ENCODE measurements at places on chromosomes 4 and X.

DNA sequence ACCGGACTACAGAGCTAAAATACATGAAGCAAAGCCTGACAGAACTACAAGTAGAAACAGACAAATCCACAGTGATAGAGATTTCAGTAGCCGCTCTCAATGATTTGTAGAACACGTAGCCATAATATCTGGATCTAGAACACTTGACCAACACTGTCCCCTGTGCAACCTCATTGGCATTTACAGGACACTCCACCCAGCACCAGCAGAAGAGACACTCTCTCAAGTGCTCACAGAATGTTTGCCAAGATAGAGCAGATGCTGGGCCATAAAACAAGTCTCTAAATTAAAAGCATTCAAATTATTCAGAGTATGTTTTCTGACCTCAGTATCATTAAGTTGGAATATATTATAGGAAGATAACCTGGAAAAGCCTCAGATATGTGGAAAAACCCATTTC lies 21.7 kb downstream of the HTT start:
- no peak for DNase-seq
- no peak overlapping the region for H3K4me3 ChIP-seq
- no peak overlapping the region for H3K27ac ChIP-seq
- H3K36me3 ChIP-seq: no peaks in the 10 kb centered on the region
- no peaks in the 10 kb centered on the region for H3K4me1 ChIP-seq

DNA sequence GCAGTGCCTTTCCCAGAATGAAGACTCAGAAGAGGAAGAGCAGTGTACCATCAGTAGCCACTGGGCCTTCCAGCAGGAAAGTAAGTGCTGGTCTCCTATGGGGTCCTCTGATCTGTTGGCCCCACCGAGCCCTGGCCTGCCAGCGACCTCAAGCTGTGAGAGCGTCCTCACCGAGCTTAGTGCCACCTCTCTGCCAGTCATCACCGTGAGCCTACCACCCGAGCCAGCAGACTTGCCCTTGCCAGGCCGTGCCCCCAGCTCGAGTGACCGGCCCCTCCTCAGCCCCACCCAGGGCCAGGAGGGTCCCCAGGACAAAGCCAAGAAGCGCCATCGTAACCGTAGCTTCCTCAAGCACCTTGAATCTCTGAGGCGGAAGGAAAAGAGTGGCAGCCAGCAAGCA lies 69.7 kb downstream of the STARD8 start:
- H3K4me1 ChIP-seq: no peaks in the 10 kb centered on the region
- H3K36me3 ChIP-seq: no peaks in the 10 kb centered on the region
- DNase-seq: no peak
- no peaks in the 10 kb centered on the region for H3K27me3 ChIP-seq

DNA sequence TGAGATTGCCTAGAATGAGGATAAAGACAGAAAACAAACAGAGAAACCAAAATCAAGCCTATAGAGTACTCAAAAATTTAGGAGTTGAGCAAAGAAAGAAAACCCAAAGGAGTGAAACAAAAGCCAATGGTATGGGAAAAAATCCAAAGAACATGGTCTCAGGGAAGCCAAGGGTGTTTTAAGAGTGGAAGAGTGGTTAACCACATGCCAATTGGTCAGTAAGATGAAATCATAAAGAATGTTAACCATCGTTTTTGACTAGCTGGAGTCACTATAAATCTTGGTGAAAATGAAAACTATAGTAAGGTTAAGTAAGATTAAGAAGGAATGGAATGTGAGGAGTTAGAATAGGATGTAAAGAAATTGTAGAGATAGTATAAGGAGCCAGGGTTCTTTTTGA lies 64.7 kb upstream of the RPL34 start:
- no peak overlapping the region for H3K4me3 ChIP-seq
- H3K27me3 ChIP-seq: no peaks in the 10 kb centered on the region
- H3K4me1 ChIP-seq: no peaks in the 10 kb centered on the region
- H3K27ac ChIP-seq: no peak overlapping the region
- DNase-seq: no peak
- no peaks in the 10 kb centered on the region for H3K36me3 ChIP-seq

GRCh38 chr4:25927361-25928195 lies 13.6 kb downstream of the SMIM20 start:
- H3K27me3 ChIP-seq: no peaks in the 10 kb centered on the region
- peaks cover 16% of the 10 kb centered on the region for H3K4me1 ChIP-seq
- no peak for DNase-seq
- no peaks in the 10 kb centered on the region for H3K36me3 ChIP-seq

DNA sequence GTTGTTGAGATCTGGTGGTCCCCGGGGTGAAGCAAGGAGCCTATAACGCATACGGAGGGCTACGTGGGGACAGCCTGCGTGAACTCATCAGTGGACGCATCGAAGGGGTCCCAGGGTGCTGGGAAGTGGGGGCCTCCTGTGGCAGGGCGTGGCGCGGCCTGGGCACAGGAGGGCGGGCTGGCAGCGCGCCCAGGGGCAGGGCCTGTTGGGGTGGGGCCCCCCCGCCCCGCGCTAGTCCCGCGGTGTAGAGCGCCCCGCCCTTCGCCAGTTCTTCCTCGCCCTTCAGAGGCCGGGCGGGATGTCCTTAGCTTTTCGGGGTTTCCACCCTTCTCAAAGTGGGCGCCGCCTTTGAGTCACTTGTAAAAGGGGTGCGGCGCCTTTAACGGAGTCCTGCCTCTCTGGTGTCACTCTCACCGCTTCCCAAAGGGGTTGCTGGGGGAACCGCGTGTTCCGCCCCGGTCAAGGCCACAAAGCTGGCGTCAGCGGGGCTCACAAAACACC lies 632 bp downstream of the PLP2 start:
- H3K27me3 ChIP-seq: no peaks in the 10 kb centered on the region
- peak overlapping the region; percentile 87 for H3K4me3 ChIP-seq
- H3K36me3 ChIP-seq: peaks cover 9% of the 10 kb centered on the region
- H3K4me1 ChIP-seq: peaks cover 5% of the 10 kb centered on the region
- DNase-seq: no peak

GRCh38 chr4:2940267-2941137 lies 22.7 kb downstream of the NOP14 start:
- peak; percentile 0 for DNase-seq
- H3K27me3 ChIP-seq: no peaks in the 10 kb centered on the region
- peaks cover 3% of the 10 kb centered on the region for H3K4me1 ChIP-seq

DNA sequence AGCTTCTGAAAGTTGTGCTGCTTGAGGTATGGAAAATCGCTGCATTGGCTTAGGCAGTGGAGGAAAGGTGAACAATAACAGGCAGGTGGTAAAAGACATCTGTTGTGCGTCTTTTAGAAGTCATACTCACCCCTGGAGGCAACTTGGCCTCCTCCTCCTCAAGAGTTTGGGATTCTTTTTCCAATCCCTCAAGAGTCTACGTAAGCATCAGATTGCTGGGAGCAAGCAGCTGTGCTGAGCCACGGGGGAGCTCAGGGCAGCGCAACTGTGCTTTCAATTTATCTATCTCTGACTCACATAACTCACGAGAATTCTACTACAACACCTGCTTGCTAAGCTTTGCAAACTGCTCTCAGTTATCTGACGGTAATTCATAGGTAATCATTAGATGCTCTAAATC lies 6.4 kb upstream of the RBMX2 start:
- no peak overlapping the region for H3K27ac ChIP-seq
- H3K4me3 ChIP-seq: no peak overlapping the region
- DNase-seq: no peak
- no peaks in the 10 kb centered on the region for H3K36me3 ChIP-seq

GRCh38 chrX:45553417-45553816 lies 352.7 kb upstream of the DIPK2B start:
- no peak overlapping the region for H3K27ac ChIP-seq
- H3K4me1 ChIP-seq: no peaks in the 10 kb centered on the region
- H3K27me3 ChIP-seq: no peaks in the 10 kb centered on the region
- no peaks in the 10 kb centered on the region for H3K36me3 ChIP-seq
- no peak for DNase-seq

GRCh38 chr4:82467471-82467870 lies 37.1 kb downstream of the ENOPH1 start:
- no peaks in the 10 kb centered on the region for H3K27me3 ChIP-seq
- no peak overlapping the region for H3K27ac ChIP-seq

GRCh38 chrX:153924149-153924861 lies 1.8 kb downstream of the ARHGAP4 start:
- no peak overlapping the region for H3K27ac ChIP-seq
- H3K36me3 ChIP-seq: no peaks in the 10 kb centered on the region
- H3K27me3 ChIP-seq: no peaks in the 10 kb centered on the region
- DNase-seq: no peak
- no peaks in the 10 kb centered on the region for H3K4me1 ChIP-seq

DNA sequence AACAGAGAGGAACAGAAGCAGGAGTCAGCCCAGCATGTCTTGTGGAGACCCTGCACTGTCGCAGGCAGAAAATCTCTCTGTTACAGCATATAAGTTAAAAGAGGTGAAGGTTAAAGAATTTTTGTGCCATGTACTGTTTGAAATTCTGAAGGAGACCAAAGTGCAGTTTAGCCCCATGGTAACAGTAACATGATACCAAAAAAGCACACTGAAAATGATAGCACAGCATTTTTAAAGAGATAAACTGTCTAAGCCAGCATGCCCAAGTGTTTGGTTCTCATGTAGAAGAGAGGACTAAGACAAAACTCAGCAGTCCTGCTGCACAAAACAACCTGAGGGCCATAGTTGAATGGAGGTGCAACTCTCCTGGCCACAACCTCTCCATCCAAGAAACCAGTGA lies 41.9 kb upstream of the PARM1 start:
- no peak overlapping the region for H3K27ac ChIP-seq
- no peak overlapping the region for H3K4me3 ChIP-seq
- no peak for DNase-seq
- H3K27me3 ChIP-seq: no peaks in the 10 kb centered on the region
- no peaks in the 10 kb centered on the region for H3K36me3 ChIP-seq
- no peaks in the 10 kb centered on the region for H3K4me1 ChIP-seq

DNA sequence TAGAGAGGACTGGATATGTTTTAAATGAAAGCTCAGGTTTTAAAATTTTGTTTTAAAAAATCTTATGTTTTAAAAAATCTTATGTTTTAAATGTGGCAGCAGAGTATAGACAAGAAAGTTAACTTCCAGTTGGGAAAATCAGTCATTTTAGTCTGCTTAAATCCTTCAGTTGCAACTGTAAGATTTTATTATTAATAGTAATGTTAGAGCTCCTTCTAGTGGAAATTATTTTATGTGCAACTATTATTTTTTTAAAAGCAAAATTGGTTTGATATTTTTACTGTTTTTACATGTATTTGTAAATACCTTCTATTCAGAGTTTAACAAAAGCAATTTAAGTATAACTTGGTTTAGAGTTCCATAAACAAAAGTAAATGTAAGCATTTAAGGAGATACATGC lies 8.5 kb upstream of the NUDT6 start:
- H3K27ac ChIP-seq: no peak overlapping the region
- no peak overlapping the region for H3K4me3 ChIP-seq
- H3K4me1 ChIP-seq: no peaks in the 10 kb centered on the region

DNA sequence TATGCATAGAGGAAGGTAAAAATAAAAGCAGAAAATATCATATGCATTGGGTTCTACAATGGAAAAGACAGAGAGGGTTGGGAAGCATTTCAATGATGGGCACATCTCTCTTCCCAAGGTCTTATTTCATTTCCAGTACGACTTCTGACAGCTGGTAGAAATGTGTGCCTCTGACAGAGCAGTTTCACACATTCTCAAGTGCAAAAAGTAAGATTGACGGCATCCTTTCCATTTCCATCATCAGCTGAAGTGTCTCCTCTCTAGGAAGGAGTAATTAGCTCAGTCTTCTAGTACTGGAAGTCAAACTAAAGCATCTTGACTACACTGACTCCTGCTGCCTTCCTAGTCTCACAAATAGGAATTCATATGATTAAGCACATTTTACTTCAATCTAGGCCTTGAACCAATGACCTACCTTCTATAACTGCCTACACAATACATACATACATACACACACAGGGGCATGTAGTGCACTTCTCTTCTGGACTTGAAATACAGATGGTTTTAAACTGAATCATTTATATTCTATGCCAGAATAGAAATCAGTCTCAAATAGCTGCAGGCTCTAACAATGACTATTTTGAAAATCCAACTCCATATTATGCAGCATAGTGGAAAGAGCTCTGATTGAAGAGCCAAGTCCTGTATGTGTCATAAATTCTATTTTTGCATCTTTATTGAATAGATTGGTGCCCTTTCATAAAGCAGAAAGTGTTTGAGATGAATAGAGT lies 473.4 kb downstream of the INPP4B start:
- H3K4me3 ChIP-seq: no peak overlapping the region
- H3K27me3 ChIP-seq: no peaks in the 10 kb centered on the region
- peaks cover 12% of the 10 kb centered on the region for H3K4me1 ChIP-seq
- peak overlapping the region; percentile 69 for H3K27ac ChIP-seq
- no peaks in the 10 kb centered on the region for H3K36me3 ChIP-seq
- no peak for DNase-seq

DNA sequence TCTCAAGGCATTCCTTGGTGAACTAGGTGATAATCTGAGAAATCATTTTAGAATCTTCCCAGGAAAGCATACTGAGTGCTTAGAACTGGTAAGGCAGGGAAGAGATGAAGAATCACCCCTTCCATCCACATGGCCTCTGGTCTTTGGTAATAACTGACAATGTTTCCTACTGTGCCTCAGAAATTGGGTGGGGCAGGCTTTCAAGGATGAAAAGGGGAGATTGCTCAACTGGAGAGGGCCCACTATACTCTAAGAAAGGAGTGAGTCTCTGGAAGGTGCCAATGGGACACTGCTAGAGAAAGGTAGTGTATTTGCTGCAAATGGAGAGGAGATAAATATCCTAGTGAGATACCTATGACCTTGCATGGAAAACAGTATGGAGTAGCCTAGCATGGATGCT lies 135.0 kb upstream of the SCML1 start:
- H3K27me3 ChIP-seq: no peaks in the 10 kb centered on the region
- DNase-seq: no peak
- no peak overlapping the region for H3K4me3 ChIP-seq
- no peaks in the 10 kb centered on the region for H3K36me3 ChIP-seq
- H3K27ac ChIP-seq: peak overlapping the region; percentile 71

GRCh38 chr4:184583738-184584502 lies 65.3 kb downstream of the CASP3 start:
- H3K27ac ChIP-seq: no peak overlapping the region
- H3K4me1 ChIP-seq: no peaks in the 10 kb centered on the region
- H3K27me3 ChIP-seq: no peaks in the 10 kb centered on the region
- no peak for DNase-seq
- no peak overlapping the region for H3K4me3 ChIP-seq
- H3K36me3 ChIP-seq: no peaks in the 10 kb centered on the region

DNA sequence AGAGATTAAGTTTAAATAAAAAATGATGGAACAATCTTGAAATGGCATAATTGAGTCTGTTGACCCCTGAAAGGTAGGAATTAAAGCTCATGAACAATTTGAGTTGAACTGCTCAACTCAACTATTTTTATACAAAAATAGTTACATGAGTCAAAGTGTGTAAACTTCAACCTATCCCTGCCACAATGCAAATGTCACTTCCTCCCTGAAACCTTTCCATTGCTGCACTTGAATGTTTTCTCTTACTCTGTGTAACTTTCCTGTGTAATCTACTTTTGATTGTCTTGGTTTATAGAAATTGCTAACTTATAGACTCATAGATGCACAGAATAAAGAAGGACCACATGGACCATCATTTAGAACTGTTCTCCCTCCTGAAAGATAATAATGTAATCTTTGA lies 218.5 kb downstream of the GBA3 start:
- no peak for DNase-seq
- H3K36me3 ChIP-seq: no peaks in the 10 kb centered on the region
- H3K27me3 ChIP-seq: no peaks in the 10 kb centered on the region

- no peaks in the 10 kb centered on the region for H3K4me1 ChIP-seq
- no peak overlapping the region for H3K27ac ChIP-seq
- no peak for DNase-seq
- no peaks in the 10 kb centered on the region for H3K36me3 ChIP-seq
- H3K4me3 ChIP-seq: no peak overlapping the region
- H3K27me3 ChIP-seq: no peaks in the 10 kb centered on the region
Observed at GRCh38 chrX:36898301-36898700, 109.9 kb upstream of the FAM47C start.
